ENCODE measurements at places on chromosomes 11 and 22.

DNA sequence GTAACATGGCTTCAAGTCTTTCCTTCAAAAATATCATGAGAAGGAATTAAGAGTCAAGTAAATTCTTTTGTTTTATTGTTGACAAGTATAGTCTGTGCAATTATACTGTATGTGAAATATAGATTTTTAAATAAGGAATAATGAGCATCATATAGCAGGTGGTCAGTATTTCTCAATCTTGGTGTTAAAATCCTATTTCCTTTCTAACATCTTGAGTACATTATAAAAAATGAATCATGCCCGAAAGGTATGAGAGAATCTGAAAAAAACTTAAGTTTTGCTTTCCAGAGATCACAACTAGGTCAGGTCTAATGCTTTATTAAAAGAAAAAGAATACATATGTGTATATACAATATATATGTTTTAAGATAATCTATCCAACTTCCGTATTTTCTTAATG is 53.1 kb downstream of the KIF18A start:
- no peak for DNase-seq

GRCh38 chr11:125257190-125257579 is 92.6 kb downstream of the PKNOX2 start:
- DNase-seq = no peak

DNA sequence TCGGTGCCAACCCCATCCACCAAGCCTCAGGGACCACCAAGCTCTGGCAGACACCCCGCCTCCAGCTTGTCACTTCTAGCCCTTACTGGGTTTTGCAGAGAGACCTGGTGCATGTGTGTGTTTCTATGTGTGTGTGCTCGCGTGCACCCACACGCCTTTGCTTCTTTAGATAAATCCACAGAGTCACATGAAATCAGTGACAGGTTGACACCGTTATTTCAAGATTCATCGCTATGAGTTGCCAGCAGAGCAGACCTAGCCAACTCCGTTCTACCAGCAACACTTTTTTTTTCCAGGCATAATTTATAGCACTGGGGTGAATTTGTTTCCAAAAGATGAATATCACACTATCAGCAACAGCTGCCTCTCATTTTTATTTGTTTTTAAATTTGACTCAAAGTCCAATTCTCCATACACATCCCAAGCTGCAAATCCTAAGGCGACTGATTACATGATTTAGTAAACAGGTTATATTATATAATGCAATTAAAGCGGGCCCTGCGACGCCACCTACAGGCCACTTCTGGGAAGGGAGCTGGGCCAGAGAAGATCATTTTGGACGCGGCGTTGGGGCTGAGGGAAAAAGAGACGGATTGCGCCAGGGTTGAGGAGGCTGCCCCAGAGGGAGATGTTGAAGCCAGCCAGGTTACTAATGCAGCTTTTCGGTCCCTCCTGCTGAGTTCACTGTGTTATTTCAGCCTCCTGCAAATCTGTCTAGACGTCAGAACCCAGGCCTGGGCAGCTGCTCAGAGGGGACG is 150.5 kb downstream of the FEZ1 start:
- peak; percentile 27 for DNase-seq

DNA sequence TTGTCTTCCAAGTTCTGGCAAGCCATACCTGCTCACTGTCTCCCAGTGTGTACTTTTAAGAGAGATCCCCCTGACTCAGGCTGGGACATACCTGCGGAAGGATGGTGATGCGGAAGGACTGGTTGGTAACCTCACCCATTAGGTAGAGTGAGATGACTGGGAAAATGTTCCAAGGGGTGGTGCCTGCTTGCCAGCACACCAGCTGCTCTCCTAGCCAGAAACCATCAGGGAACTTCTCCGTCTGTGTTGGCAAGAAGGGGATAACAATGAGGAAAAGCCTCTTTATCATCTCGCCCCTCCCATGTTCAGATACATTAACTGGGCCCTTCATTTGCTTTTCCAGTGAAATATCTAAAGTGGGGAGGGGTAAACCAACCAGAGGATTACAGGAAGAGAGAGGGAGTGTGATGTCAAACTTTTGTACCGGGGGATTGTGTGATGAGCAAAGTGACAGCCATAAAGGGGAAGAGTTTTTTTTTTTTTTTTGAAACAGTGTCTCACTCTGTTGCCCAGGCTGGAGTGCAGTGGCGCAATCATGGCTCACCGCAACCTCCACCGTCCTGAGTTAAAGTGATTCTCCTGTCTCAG is at the start of gene BACE1-AS:
Gene BACE1-AS (plus strand): TSS at position 538 of the 588 bp plus-strand sequence.
- DNase-seq = no peak

- DNase-seq = no peak
Measured at GRCh38 chr11:83153764-83154163, 3.2 kb upstream of the PCF11 start.

DNA sequence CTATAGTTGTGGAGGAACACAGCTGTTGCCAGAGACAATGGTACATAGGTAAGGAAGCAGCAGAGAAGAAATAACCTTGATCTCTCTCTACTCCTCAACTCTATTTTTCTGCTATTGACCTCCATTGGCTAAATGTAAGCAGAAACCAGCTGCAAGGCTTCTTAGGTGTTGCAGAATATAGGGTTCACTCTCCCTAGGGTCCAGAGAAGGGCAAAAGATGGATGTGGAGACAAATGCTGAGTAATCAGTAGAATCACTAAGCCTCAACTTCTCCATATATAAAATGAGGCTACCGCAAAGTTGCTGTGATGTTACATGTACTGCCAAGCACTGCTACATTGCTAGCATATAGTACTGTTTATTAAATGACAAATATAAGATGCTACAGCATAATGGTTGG is 120.6 kb downstream of the PDE3B start:
- no peak for DNase-seq

DNA sequence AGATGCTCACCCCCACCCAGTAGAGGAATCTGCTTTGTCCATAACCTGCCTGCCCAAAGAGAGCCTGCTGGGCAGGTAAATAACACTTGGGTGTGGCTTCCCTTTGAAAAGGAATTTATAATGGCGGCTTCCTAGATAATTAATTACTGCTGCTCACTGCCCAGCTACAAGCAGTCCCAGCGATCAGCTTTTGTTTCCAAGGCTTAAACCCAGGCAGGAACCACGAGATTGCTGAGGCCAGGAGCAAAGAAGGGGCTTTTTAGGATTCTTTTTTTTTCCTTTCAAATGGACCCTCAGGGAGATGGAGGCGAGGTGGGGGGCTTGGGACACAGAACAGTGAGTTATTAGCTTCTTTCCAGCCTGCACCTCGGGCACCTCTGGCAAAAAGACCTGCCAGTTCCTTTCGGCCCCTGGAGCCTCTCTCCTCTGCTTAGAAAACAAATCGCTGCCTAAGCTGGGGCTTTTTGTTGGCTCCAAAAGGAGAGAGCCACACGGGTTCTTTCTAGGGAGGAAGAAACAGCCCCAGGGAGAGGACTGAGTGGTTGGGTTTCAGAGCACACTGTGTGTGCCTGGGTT is 107.2 kb downstream of the TSPAN18 start:
- DNase-seq = no peak

DNA sequence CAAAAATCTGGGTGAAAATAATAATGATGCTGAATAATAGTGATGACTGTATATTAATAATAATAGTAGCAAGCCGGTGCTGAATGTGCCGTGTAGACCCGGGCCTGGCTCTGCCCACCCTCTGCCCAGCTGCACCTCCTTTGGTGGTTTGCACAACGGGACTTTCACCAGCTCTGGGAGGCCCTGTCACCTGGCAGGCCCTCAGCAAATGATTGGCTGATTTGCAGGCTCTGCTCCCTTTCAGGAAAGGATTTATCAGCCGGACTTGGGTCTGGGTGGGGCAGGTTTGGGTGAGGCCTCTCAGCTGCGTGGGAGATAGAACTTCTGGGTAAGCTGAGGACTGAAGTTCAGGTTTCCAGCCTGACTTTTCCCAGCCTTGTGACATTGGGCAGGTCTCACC is 21.4 kb downstream of the KIAA1671 start:
- DNase-seq = no peak

DNA sequence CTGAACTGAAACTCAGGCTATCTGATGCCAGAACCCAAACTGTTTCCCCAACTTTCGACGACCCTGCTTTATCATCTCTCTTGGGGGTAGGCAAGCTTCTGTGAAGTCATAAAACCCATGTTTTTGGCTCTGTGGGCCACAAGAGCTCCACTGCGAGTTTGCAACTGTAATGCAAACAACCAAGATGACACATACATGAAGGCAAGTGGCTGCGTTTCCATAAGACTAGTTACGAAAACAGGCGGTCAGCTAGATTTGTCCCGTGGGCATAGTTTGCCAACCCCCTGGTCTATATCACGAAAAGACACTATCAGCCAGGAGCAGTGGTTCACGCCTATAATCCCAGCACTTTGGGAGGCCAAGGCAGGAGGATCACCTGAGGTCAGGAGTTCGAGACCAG is 37.5 kb downstream of the TPST2 start:
- no peak for DNase-seq

GRCh38 chr11:18461909-18462308 is 6.3 kb downstream of the LDHAL6A start:
- DNase-seq = no peak

- DNase-seq = no peak
Measured at GRCh38 chr11:64021757-64022093, 14.0 kb upstream of the FLRT1 start.

GRCh38 chr11:35943713-35944502 is at the start of gene LDLRAD3:
TSS of gene LDLRAD3 (plus strand) at chr11:35944062. CDS start at chr11:35944099, 37 bp downstream.
- DNase-seq = peak; percentile 36

- no peak for DNase-seq
Measured at GRCh38 chr11:70763606-70764005, 365.3 kb downstream of the CTTN start.

DNA sequence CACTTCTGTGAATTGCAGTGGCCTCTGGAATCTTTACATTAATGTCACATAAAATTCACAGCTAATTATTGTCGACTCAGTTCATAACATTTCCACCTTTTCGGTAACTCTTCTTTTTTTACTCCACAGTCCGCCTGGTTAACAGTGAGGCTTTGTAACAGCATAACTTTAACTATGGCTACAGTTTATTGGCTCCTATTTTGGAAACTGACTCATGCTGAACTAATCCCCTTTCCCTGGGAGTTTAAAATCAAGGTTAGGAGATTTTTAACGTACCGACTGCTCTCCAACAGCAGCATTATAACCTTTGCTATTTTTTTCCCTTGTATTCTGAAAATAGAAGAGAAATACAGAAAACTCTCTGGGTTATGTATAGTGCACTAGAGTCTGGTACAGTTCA is 3.2 kb upstream of the POGLUT3 start:
- no peak for DNase-seq

- DNase-seq = no peak
Measured at GRCh38 chr11:67586568-67587250, 3.1 kb downstream of the GSTP1 start.

DNA sequence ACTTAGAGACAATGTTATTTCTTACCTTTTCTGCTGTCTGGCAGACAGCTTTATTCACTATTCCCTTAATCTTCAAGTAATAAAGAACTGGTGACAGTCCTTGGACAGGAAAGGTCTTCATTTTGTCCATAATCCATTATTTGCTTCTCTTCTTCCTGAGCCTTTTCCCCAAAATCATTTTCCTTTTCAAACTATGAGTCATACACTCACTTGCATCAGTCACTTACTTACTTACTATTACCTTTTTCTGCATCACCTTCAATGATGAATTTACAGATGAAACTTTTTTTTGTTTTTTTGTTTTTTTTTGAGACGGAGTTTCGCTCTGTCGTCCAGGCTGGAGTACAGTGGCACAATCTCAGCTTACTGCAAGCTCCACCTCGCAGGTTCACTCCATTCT is 9.5 kb downstream of the METTL15 start:
- no peak for DNase-seq

DNA sequence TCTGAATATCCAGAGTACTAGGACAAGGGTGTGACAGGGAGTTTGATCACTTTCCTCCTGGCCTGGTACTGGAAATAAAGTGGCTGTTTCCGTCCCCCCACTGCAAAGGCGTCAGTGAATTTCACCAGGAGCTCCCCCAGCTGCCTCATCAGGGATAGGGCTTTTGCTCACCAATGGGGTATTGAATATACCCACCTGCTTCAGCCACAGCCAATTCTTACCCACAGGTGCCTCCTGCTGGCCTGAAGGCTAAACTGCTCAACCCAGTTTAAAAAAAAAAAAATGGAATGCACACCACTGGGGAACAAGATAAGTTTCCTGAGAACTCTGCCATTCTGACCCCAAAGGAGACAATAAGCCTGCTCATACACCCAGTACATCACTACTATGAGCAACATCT is 65.3 kb upstream of the MS4A8 start:
- DNase-seq = no peak

- DNase-seq = no peak
Measured at GRCh38 chr11:95266751-95267374, 35.9 kb upstream of the SESN3 start.

DNA sequence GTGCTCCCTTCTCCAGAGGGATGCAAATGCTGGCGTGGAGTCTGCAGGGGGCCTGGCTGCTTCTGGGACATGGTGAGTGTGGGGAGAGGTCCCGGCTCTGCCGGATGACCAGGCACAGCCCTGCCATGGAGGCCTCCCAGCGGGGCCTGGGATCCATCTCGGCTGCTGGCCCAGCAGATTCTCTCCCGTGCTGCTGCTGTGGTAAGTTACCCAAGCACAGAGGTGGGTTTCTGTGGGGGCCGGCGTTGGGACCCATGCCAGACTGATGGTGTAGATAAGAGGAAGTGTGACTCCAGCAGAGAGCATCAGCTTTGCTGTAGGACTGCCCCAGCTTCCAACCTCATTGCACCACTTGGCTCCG is 147.5 kb upstream of the B3GAT1 start:
- no peak for DNase-seq

DNA sequence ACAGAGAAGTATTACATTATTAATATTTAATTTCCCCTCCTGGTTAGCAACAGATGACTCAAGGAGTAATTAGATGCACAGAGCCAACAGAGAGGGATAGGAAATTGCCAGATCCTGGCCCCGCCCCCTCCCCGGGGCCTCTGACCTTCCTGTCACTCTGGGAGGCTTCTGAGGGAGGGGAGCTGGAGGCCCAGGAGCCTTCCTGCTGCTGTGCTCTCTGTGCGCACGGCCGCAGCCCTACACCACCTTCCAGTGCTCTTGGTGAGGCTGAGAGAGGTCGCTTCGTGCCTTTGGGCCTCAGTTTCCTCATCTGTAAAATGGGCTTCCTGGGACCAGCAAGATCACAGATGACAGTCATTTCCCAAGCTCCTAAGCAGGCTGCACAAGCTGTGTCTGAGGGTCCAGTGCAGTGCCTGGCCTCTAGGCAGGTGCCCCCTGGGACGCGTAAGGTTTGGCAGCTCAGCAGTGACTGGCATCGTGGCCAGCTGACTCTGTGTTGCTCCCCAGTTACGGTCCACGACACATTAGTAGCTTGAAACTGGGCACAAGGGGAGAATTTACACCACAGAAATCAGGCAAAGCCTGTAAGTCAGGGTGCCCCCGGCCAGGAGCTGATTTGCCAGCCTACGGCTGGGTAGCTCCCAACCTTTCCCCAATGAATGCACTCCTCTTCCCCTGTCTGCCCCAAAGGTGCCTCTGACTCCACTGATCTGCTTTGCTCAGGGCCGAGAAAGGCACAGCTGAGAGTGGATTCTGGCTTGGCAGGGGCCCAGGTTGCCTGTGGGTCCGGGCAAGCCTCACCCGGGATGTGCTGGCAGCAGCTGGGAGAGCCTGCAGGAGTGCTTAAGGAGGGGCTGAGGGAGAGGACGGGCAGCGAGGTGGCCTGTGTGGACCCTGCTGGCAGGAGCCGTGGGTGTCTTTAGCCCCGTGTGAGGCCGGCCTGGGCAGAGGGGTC is 2.3 kb downstream of the ADORA2A start:
- peak; percentile 66 for DNase-seq

Data from activated naive CD4-positive, alpha-beta T cell treated with Interleukin-2 at 50 U/mL for 16 hours (primary cell).